Trophoblast cell (in vitro differentiated cells and primary cell): ENCODE measurements at places on chromosomes 4 and X.

GRCh38 chrX:150236327-150236726 is 126.8 kb upstream of the MAMLD1 start:
- DNase-seq, result no peak

GRCh38 chr4:187065396-187065795 is 341.7 kb upstream of the FAT1 start:
- DNase-seq, result no peak

- DNase-seq, result no peak
These were observed 197.8 kb downstream of the RASL11B start for GRCh38 chr4:53059871-53060270.

GRCh38 chrX:46637938-46638337 is 64.4 kb downstream of the CHST7 start:
- DNase-seq, result peak; percentile 19

- no peak for DNase-seq
These were observed 89.9 kb downstream of the SLC10A6 start for GRCh38 chr4:86759298-86759697.

DNA sequence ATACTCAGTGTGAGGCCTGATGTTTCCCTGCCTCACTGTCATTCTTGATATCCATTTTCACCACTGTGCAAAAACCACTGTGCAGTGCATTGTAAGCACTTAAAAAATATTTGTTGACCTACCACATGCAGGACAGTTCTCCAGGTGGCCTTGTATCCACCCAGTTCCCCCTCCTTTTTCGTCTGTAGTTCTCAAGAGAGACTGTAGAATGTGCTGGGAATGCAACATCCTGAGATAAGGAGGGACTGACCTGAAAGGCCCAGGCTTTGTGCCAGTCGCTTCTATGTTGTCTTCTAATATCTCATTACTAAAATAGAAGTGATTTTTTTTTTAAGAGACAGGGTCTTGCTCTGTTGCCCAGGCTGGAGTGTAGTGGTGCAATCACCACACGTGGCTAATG is 21.7 kb upstream of the PAQR3 start:
- DNase-seq, result peak; percentile 58

- peak; percentile 43 for DNase-seq
These were observed 143.5 kb upstream of the GALNT7 start for GRCh38 chr4:173025131-173025530.

GRCh38 chr4:3250956-3251690 is 2.2 kb downstream of the MSANTD1 start:
- no peak for DNase-seq

DNA sequence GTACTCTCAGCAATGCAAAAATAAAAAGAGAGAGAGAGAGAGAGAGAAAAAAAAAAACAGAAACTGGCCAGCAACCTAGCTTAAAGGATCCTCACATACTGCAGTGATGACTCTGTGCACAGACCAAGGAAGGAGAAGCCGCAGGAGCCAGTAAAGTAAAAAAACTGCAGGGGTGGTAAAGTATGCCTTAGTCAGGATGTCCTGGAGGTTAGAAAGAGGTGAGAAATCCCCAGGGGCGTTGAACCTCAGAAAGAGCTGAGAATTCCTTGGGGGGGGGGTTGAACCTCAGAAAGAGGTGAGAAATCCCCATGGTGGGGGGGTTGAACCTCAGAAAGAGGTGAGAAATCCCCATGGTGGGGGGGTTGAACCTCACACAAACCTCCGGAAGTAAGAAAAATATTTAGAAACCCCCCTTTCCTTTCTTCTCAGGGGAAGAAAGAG is 48.0 kb downstream of the MAGEA9 start:
- no peak for DNase-seq

DNA sequence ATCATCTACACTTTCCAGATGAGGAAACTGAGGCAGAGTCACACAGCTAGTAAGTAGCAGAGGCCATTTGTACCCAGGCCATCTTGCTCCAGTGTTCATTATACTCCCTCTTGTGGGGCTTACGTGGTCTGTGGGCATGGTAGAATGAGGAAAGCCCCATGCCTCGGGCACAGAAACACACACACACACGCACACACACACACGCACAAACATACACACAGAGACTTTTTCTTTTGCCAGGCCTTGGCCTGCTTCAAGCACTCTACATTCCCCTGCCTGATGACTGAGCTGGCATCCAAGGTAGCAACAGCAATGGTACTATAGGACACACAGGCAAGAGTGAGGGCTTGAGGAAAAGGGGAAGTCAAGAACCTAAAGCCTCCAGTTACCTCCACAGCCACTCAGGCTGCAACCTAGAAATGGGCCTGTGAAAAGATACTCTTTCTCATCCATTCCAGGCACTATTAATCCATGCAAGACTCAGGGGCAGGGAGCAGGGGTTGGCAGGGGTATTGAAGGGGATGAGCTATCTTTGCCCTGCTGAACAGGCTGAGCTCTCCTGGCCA is 43.6 kb downstream of the STARD8 start:
- DNase-seq, result no peak

GRCh38 chrX:56733459-56734046 is 4.5 kb downstream of the NBDY start:
- peak; percentile 76 for DNase-seq

DNA sequence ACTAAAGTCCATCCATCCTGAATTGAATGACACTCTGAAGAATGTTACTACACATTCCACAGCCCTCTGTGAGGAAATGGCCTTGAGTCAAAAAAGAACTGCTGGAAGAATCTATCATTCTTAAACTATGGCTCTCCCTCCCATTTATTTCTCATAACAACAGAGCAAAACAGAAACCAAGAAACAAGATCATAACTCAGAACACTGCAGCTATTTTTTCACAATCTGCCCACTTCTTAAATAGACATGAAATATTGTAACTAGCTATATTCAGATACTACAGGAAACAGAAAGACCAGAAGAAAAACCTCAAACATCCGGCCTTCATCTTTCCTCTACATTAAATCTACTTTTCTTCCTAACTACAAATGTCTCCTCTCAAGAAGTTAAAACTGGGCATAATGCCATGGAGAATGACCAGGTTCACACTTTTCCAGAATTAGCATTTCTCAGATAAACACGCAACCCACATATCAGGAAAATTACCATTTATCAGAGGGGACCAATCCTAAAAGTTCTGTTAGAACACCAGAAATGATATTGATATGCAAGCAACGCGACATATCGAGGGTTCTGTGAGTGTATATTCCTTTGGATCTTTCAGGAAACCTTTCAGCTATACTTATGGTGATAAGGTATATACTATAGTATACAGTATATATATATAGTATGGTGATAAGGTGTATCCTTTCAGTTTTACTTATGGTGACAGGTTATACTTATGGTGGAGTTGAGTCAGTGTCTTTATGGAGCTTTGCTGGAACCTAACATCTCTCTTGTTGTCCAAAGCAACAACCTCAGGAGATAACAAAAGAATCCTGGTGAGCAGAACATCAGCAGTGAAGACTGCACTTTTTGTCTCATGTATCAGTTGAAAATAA is 60.4 kb upstream of the IRF2 start:
- DNase-seq, result peak; percentile 79

DNA sequence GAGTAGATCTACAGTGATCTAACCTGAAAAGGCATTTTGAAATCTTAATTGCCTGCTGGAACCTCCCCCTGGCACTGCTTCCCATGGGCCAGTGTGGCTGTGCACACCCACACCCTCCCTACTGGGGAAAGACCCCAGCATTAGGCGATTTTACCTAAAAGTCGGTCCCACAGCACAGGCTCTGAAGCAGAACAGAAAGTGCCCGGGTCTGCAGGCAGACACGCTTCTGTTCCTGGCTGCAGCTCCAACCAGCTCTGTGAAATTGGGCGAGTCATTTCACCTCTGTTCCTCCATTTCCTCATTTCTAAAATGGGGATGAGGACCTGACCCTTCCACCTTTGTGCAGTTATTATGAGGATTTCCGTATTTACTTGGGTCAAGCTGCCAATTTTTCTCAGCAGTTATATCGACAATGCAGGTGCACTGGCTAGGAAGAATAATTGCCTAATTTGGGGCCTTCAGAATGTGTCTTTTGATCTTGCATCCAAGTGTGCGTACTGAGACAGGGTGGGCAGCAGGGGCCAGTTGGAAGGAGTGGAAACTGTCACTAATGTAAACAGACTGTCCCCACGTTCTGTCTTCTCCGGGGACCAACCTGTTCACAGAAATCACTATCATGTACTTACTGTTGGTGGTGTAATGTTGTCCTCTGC is 7.1 kb downstream of the KLF3 start:
- no peak for DNase-seq

GRCh38 chr4:167111622-167112021 is 122.7 kb downstream of the SPOCK3 start:
- DNase-seq, result no peak

DNA sequence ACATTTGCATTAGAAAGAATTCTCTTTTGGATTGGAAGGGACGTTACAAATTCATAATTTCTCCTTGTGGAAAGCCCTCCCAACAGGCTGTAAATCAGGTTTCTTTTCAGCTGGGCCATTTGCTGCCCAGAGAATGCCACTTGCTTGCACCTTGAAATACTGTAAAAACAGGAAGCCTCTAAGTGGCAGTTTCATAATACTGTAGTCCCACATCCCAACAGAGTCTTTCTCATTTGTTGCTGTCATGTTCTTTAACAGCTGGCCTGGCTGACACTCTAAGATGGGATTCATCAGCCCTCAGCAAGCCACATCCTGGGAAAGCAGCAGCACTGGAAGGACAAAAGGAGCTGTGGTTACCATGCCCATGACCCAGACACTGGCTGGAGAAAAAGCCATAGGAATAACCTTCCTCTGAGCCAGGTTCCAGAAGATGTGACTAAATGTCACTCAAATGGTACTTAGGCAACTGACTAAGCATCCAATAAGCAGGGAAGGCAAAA is 221.9 kb upstream of the MBNL3 start:
- no peak for DNase-seq

- no peak for DNase-seq
These were observed 37.0 kb upstream of the SHISA3 start for GRCh38 chr4:42360256-42360669.

GRCh38 chrX:46710425-46710824 is 48.5 kb downstream of the SLC9A7 start:
- peak; percentile 46 for DNase-seq

- no peak for DNase-seq
These were observed 288.4 kb downstream of the CRLF2 start for GRCh38 chrX:924017-924416.

DNA sequence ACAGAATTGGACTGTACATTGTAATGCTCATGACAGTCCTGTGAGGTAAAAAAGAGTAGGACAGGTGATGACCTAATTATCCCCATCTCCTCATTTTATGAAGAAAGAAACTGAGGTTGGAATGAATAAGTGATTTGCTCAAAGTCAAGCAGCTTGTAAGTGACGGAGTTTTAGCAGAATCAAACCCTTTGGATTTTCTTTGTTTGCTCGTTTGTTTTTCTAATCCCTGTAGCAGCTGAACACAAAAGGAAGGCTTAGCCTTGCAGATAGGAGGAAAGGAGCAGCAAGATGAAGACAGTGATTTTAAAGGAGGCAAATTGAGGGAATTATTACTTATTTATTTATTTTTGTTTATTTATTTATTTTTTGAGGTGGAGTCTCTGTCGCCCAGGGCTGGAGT is 528.4 kb upstream of the AMOT start:
- DNase-seq, result no peak

DNA sequence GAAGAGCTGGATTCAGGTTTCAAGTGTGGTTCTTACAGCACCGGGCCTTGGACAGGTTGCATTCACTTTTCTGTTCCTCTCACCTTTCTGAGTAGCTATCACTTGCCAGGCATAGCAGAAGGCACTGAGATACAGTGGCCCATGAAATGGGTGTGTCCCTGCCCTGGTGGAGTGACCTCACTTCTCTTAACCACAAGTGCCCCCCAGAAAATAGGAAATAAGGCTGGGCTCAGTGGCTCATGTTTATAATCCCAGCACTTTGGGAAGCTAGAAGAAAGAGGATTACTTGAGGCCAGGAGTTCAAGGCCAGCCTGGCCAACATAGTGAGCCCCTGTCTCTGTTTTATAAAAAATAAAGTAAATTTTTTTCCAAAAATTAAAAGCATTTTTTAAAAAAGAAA is 101.7 kb upstream of the KIT start:
- no peak for DNase-seq

- no peak for DNase-seq
These were observed 144.0 kb upstream of the KIT start for GRCh38 chr4:54513741-54514140.

DNA sequence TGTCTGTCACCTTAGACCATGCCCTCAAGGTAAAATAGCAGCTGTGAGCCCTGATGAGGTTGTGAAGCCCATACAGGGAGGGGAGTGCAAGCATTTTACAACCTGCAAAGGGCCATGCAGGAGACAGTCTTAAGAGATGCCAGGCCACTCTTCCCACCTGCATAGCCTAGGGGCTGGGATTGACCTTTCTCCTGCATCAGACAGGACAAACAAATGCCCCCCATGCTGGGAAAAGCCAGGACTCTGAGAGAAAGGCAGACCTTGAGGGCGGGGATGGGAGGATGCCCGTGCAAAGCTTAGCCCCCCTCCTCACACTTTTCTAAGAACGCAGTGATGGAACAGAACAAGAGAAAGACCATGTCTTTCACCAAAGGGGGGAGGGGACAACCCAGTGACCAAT is 137.9 kb upstream of the MAMLD1 start:
- DNase-seq, result no peak

DNA sequence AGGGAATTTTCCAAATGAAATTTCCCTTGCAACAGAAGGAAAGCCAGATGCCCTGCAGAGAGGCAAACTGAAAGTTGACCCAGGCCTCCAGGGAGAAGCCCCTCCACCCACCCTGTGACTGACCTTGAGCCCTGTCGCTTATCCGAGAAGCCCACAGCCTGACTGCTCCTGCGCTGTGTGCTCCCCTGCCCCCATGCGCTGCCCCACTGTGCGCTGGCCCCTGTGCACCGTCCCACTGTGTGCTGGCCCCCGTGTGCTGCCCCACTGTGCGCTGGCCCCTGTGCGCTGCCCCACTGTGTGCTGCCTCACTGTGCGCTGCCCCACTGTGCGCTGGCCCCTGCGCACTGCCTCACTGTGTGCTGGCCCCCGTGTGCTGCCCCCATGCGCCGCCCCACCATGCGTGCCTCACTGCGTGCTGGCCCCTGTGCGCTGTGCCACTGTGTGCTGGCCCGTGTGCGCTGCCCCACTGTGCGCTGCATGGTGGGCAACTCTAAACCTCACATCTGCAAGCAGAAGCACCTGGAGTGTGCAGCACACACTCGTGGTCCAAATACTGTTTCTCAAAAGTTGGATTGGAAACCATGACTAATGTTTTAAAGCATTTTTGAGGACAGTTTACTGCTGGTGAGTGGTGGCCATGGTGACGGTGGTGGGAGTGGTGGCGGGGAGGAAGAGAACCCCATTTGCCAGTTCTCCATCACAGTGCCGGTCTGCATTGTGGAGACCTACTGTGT is 8.3 kb upstream of the GRPEL1 start:
- no peak for DNase-seq

- DNase-seq, result no peak
These were observed 129.4 kb upstream of the SH3RF1 start for GRCh38 chr4:169399976-169400767.

DNA sequence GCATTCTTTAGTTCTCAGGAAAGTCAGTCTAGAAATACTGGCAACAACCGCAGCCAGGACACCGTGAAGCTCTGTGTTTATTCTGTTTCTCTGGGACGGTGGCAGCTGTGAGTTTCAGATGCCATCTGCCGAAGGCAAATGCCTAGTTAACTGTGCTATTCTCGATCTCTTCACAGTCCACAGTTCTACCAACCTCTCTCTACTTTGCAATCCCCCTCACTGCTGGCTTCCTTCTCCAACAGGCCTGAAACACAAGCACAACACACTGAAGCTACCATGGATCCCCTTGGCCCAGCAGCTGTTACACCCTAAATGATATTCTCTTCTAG is 118.8 kb downstream of the ZNF827 start:
- DNase-seq, result no peak
